Dorsolateral prefrontal cortex (tissue), 122 donors: ENCODE measurements at places on chromosomes 16 and 17.

- DNase-seq, result no peak
Observed at GRCh38 chr16:14303182-14303618, 232.1 kb downstream of the MRTFB start.

- no peak for DNase-seq
Observed at GRCh38 chr17:49452201-49452600, 37.5 kb upstream of the PHB1 start.

DNA sequence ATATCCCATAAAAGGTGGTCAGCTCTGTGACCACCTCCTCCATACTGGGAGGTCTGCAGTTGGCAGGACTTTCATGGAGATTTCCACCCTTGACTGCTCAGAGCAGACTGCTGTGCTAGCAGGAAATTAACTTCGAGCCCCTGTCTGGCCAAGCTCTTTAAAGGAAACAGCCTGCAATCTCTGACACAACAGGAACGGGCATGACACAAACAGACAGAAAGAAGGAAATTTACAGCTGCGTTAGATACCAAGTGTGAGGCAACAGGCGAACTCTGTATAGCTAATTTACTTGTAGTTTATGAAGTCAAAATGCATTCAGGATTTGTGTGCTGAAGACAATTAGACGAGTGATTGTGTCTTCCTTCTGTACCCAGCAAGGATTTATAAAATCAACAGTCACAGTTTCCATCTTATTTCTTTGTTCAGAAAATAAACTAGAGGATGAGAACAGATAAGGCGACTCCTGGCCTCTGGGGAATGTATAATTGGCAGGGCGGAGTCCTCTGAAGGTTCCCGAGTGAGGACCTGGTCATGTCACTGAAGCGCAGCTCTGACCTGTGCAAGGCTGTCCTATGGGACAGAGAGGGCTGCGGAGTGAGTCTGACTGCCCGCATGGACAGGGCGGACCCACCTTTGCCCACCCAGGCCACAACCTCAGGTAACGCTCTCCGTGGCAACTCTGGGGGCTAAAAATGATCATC lies 16.1 kb downstream of the WIPI1 start:
- no peak for DNase-seq

DNA sequence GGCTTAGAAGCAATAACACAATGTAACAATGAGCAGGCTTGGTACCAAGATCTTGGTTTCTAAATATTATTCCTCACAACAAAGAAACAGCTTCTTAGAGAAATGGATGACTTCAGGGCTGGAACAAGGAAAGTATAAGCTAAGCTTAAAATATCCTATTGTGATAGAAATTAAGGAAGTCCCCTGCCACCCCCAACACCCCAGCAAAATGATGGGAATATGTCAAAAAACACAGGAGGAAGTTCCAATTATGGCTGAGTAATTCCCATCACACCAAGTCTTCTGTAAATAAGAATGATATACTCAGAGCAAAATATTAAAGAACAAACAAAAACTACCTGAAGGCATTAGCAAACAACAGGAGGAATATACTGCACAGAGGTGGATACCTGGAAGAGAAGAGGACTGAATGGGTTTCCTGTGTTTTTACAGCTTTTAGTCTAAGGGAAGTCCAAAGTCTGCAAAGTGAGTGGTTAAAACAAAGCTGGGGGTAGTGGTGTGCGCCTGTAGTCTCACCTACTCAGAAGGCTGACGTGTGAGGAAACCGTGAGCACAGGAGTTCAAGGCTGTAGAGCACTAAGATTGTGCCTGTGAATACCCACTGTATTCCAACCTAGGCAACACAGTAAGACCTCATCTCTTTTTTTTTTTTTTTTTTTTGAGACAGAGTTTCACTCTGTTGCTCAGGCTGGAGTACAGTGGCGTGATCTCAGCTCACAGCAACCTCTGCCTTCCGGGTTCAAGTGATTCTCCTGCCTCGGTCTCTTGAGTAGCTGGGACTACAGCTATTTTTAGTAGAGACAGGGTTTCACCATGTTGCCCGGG lies 17.1 kb upstream of the ATP6V0A1 start:
- no peak for DNase-seq

GRCh38 chr16:4182581-4183236 lies 59.2 kb downstream of the SRL start:
- no peak for DNase-seq

- DNase-seq, result no peak
Observed at GRCh38 chr17:79749156-79749815, 18.5 kb downstream of the ENPP7 start.

- DNase-seq, result no peak
Observed at GRCh38 chr17:68357886-68358285, 66.6 kb downstream of the ARSG start.

DNA sequence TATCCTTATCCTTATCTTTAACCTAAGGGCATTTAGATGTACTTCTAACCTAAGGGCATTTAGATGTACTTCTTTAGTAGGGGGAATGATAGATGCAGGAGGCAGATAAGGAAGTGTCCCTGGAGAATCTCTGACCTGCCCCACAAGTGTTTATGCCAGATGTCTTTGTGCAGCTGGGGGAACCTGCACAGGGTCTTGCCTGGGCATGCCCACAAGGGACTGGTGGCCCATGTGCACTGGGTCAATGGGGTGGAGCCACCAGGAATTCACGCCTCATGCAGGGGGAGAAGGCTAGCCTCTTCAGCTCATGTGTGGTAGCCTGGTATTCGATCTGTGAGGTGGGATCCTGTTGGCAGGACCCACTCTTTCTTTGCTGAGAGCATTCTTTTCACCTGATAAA lies 38.0 kb downstream of the CA10 start:
- DNase-seq, result no peak

- DNase-seq, result no peak
Observed at GRCh38 chr16:8931859-8932258, 31.8 kb downstream of the USP7 start.

- no peak for DNase-seq
Observed at GRCh38 chr16:30472328-30472942, at the start of gene ITGAL. Gene ITGAL, plus strand, starts transcription at chr16:30472742. Its CDS starts 96 bp downstream, at chr16:30472838.

GRCh38 chr17:74123350-74123749 lies 80.1 kb upstream of the RPL38 start:
- DNase-seq, result no peak

- no peak for DNase-seq
Observed at GRCh38 chr16:73797115-73797514, 499.5 kb upstream of the PSMD7 start.

DNA sequence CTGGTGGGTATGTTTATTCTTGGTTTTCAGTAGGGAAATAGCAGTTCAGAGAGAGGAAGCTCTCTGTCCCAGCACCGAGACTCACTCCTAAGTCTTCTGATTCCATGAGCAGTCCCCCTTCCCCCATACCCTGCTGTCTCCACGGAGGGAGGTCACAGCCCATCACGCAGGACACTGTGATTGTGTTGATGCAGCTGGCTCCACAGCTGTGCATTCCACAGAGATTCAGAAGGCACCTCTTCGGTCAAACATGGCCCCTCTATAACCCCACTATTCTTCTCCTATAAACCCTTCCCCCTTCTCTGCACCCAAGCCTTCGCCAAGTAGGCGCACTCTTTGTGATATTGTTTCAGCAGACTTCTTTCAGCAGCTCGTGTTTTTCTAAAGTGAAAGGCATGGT lies 104.3 kb upstream of the HLF start:
- DNase-seq, result no peak

- DNase-seq, result no peak
Observed at GRCh38 chr16:68019167-68019680, 3.5 kb upstream of the DPEP2NB start.

DNA sequence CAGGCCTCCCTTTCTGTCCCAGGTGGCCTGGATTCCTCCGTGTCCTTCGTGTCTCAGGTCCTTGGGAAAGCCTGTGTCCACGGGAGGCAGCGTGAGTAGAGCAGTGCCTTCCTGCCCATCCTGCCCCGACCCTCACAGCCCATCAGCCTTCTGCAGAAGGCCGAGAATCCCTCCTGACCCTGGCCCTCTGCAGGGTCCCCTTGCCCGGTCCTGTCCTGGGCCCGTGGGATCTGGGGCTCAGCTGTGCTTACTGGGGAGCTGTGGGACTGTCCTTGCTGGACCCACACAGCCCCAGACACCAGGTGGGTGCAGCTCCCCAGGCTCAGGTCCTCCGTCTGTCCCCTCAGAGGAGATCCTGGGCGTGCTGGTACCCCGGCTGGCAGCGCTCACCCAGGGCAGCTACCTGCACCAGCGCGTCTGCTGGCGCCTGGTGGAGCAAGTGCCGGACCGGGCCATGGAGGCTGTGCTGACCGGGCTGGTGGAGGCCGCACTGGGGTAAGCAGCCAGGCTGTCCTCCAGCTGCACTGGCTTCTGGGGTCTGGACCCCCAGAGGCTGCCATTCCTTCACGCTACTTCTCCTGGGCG lies 3.9 kb downstream of the TELO2 start:
- no peak for DNase-seq

DNA sequence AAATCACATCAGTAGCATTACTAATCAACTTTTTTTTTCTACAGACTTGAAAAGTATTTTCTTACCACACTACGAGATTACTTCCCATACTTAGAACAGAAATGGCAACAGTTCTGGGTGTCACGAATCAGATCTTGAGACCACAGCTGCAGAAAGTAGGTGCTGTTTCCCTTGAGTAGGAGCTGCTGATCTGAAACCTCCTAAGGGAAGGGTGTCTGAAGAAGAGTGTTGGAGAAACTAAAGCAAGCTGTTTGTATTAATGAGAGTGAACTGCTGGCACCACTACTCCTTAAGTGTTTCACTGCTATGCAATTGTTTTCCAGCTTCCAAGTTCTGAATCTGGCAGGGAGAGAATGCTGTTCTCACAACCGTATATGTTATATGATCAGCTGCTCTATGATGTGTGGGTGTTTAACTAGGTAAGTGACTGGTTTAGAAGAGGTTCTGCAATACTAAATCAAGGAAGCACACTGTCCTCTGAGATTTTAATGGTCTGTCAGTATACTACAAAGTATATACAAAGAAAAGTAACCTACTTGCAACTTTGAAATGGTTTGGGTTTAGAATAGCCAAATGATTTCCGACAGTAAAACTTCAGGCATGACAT lies 3.3 kb downstream of the ZNF652 start:
- DNase-seq, result no peak

- DNase-seq, result no peak
Observed at GRCh38 chr16:23207485-23207884, 24.9 kb downstream of the SCNN1G start.

DNA sequence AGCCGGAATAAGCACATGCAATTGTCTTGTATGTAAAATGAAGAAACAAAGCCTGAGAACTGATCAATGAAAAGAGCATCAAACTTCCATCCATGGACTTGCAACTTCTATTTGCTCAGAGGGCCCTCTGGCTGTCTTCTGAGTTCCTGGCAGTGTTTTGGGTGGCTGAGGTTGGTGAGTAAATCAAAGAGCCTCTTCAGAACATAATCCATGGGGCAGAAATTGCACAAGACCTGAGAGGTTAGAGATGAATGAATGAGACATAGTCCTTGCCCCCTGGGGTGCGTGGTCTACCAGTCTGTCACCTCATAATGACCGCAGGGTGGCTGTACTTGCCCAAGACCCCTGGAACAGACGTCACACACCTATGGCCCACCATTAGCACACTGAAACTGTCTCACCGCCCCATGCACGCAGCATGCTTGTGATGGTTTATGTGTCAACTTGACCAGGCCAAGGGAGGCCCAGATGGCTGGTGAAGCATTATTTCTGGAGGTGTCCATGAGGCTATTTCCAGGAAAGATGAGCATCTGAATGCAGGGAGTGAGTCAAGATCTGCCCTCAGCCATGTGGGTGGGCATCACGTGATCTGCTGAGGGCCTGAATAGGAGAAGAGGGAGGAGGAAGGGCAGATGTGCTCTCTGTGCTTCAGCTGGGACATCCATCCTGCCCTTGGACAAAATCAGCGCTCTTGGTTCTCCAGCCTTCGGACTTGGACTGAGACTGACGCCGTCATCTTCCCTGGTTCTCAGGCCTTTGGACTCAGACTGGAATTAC lies 8.3 kb downstream of the PIK3R6 start:
- peak; percentile 38 for DNase-seq

DNA sequence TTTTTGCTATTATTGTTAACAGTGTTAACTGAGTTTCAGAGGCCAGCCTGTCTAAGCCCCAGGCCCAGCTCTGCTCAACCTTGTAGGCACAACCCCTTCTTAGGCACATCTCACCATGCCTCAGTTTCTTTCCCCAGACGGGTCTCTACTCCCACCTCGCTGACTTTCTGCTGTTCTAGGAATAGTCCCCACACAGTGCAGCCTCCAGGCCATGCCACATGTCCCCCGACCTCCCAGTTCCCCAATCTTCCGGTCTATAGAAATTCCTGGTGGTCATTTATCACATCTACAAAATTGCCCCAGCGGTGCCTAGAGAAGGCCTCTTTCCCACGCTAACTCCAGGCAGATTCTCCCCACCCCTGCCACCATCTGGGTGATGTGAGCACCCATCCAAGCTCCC lies 34.8 kb downstream of the ADGRG5 start:
- no peak for DNase-seq

GRCh38 chr17:37677021-37677420 lies 33.8 kb upstream of the DDX52 start:
- no peak for DNase-seq

DNA sequence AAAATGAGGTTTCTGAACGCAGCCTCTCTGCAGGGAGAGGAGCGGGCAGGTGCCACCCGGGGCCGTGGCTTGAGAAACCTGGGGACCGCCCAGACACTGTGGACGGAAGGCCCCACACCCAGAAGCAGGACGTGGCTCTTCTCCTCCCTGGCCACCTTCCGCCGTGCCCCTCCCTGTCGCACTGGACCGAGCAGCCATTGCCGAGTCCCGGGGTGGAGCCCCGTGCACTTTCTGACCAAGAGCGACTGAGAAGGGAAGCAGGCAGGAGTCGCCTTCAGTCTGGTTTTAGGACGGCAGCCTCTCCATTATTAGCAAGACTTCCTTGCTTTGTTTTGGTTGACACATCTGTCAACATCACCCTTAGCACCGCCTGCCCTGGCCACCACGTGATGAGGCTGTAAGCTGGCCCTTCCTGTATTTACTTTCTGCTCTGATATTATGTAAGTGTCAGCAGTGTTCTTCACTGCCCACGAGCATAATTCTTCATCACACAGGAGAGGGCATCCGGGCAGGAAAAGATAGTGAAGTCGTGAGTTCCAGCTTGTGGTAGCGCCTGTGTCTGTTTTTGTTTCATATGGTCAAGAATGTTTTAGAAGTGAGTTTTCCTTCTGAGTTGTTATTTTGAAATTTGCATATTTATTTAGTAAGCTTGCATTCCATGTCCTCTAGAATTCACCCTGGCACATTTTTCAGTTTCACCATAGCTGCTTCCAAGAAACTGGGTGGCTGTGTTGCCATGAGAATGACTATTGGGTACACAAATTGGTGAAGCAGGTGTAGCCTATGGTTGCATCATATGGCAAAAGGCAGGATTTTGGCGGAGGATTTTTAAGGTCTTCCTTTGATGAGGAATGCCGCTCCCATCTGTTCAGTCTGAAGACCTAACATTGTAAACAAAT lies 1.0 kb downstream of the HERPUD1 start:
- DNase-seq, result peak; percentile 84
